ENCODE measurements at places on chromosomes 2 and 18. TPM values are rescaled to one million over a fixed set of nuclear protein-coding genes. Genes with fewer than 3 reads are reported as not detected.

DNA sequence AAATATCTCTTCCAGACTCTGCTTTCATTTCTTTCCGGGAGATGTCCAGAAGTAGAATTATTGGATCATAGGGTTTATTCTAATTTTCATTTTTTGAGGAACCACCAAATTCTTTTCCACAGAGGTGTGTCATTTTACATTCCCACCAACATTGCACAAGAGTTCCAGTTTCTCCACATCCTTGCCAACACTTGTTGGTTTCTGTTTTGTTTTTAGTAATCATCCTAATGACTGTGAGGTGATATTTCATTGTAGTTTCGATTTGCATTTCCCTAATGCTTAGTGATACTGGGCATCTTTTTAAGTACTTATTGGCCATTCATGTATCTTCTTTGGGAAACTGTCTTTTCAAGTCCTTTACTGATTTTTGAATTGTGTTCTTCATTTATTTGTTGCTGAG lies 513.1 kb downstream of the PARD3B start:
- DNase-seq = no peak
- no peaks in the 10 kb centered on the region for H3K4me1 ChIP-seq
- no peak overlapping the region for H3K4me3 ChIP-seq
- no peak overlapping the region for H3K27ac ChIP-seq
- no peaks in the 10 kb centered on the region for H3K27me3 ChIP-seq

- H3K4me3 ChIP-seq = no peak overlapping the region
- no peaks in the 10 kb centered on the region for H3K27me3 ChIP-seq
- H3K27ac ChIP-seq = no peak overlapping the region
- no peak for DNase-seq
- no peaks in the 10 kb centered on the region for H3K36me3 ChIP-seq
These were observed 38.0 kb downstream of the HJURP start for GRCh38 chr2:233816334-233816733.

CGREF1 gene
- 3.7 TPM for total RNA-seq

L3MBTL4 gene
- total RNA-seq = 15.2 TPM

DNA sequence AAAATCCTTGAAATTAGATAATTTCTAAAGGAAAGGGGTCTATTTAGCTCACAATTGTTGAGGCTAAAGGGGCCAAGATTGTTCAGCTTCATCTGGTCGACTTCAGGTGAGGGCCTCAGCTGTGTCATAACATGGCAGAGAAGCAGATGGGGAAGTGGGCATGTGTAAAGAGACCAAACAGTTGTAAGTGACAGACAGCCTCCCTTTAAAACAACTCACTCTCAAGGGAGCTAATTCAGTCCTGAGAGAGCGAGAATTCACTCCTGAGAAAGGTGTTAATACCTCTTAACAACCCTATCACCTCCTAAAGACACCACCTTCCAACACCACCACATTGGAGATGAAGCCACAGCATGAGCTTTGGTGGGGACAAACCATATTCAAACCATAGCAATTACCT lies 62.4 kb downstream of the KCMF1 start:
- H3K27me3 ChIP-seq = no peaks in the 10 kb centered on the region
- H3K4me3 ChIP-seq = no peak overlapping the region
- no peaks in the 10 kb centered on the region for H3K4me1 ChIP-seq
- no peaks in the 10 kb centered on the region for H3K36me3 ChIP-seq
- no peak for DNase-seq

- no peaks in the 10 kb centered on the region for H3K4me1 ChIP-seq
- H3K27me3 ChIP-seq = no peaks in the 10 kb centered on the region
- no peak for DNase-seq
- H3K36me3 ChIP-seq = no peaks in the 10 kb centered on the region
- no peak overlapping the region for H3K4me3 ChIP-seq
- H3K27ac ChIP-seq = no peak overlapping the region
These were observed 10.3 kb downstream of the CNRIP1 start for GRCh38 chr2:68309426-68309825.

DNA sequence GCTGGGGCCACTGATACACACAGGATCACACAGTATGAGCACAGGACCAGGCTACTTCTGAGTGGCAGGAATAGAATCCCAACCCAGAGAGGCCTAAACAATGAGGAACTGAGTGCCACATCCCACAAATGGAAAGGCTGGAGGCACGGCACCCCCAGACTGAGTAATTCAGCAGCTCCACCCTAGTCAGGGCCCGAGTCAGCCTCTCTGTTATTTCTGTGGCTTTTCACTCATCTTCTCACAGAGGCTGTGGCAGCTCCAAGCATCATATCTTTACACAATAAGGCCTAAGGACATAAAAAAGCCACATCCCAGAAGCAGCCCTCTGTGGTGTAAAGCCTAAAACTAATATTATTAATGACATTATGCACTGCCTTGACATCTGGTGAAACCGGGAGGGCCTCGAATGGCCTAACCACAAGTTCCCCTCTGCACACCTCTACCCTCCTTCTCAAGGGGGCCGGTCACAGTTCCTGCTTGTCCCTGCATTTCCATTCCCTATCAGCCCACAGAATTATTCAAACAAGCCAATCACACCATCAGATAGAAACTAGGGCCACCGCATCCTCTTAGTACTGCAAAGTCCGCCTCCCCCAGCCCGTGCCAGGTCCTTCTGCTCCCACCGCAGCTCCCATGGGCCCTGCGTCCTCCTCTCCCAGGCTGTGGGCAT lies 12.5 kb upstream of the MAL start:
- no peak overlapping the region for H3K27ac ChIP-seq
- DNase-seq = no peak
- H3K36me3 ChIP-seq = no peaks in the 10 kb centered on the region

DNA sequence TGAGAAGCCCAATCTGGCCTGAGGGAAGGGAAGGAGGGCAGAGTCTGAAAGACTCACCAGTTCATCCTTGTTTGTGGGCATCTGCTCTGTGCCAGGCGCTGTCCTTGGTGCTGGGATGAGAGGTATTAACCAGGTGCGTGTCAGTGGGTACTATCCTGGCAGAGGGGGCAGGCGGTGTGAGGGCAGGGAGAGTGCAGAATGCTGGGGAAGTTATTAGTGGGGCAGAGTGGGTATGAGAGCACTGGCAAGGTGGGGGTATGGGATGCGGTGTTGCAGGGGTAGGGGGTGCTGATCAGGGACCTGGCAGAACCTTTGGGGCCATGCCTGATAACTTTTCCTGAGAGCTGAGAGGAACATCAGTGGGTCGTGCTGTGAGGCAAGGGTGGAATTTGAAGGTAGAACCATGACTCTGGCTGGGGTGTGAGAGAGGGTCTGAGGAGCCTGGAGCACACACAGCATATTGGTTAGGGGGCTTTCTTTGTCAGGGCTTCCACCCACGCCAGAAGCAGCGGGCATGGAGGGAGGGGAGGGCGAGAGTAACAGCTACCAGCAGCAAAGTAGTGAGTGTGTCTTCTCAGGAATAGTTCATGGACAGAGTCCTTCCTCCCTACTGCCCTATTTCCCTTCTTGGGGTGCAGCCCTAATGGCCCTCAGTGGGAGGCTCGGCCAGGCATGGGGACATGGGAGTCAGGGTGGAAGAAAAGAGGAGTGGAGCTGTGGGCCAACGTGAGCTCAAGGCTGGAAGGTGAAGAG lies 290.7 kb downstream of the CYP26B1 start:
- H3K4me1 ChIP-seq = no peaks in the 10 kb centered on the region
- no peak overlapping the region for H3K4me3 ChIP-seq
- H3K36me3 ChIP-seq = no peaks in the 10 kb centered on the region
- H3K27me3 ChIP-seq = no peaks in the 10 kb centered on the region

DNA sequence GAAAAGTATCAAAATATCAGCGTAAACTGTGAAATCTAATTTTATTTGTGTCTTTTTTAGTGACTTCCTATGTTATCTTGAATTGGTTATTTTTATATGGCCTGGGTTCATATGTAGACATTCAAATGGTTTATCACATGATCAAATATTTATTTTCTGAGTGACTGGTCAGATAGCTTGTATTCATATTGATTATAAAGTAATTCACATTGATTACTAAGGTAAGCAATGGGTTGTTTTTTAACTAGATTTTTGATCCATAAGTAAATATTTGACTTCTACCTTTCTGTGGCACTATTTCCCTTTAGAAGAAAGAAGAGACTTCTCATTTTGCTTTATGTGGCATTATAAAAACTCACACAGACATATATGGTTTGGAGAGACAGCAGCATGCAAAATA lies 260.5 kb downstream of the TCF4 start:
- DNase-seq = no peak
- no peaks in the 10 kb centered on the region for H3K4me1 ChIP-seq
- no peaks in the 10 kb centered on the region for H3K36me3 ChIP-seq
- H3K27me3 ChIP-seq = no peaks in the 10 kb centered on the region

BOD1L2 gene
- total RNA-seq = not detected

DNA sequence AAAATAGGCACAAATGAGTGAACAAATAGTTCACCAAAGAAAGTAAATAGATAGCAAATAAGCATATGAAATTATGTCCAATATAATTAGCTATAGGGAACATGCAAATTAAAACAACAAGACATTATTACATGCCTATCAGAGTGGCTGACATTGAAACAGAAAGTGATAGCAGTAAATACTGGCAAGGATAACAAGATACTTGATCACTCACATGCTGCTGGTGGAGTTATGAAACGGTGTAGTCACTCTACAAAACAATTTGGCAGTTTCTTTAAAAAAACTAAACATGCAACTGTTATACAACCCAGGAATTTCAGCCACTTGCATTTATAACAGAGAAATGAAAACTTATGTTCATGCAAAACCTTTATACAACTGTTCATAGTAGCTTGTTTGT lies 439.2 kb upstream of the ACVR2A start:
- H3K27me3 ChIP-seq = no peaks in the 10 kb centered on the region
- no peak overlapping the region for H3K4me3 ChIP-seq
- H3K36me3 ChIP-seq = no peaks in the 10 kb centered on the region
- H3K4me1 ChIP-seq = no peaks in the 10 kb centered on the region
- no peak for DNase-seq

DNA sequence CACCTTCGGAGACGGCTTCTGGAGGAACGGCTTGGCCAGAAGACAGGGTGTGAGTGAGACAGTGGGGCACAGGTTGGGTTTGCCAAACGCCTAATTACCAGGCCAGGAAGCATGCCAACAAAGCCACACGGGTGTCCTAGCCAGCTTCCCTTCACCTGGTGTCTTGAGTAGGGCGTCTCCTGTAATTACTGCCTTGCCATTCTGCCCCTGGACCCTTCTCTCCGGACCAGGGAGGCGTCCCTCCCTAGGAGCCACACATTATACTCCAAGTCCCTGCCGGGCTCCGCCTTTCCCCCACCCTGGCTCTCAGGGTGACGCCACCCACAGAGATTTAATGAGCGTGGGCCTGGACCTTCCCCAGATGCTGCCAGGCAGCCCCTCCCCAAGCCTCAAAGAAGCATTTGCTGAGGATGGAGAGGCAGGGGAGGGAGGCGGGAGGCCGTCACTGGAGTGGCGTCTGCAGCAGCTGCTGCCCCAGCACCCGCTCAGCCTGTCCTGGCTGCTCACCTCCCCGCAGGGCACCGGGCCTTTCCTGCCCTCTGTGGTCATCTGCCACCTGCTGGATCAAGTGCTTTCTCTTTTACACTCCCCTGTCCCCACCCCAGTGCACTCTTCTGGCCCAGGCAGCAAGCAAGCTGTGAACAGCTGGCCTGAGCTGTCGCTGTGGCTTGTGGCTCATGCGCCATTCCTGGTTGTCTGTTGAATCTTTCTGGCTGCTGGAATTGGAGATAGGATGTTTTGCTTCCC lies 20.7 kb downstream of the FOSL2 start:
- peaks cover 52% of the 10 kb centered on the region for H3K36me3 ChIP-seq
- no peak overlapping the region for H3K4me3 ChIP-seq
- no peaks in the 10 kb centered on the region for H3K27me3 ChIP-seq
- H3K27ac ChIP-seq = no peak overlapping the region
- no peaks in the 10 kb centered on the region for H3K4me1 ChIP-seq
- DNase-seq = no peak

DNA sequence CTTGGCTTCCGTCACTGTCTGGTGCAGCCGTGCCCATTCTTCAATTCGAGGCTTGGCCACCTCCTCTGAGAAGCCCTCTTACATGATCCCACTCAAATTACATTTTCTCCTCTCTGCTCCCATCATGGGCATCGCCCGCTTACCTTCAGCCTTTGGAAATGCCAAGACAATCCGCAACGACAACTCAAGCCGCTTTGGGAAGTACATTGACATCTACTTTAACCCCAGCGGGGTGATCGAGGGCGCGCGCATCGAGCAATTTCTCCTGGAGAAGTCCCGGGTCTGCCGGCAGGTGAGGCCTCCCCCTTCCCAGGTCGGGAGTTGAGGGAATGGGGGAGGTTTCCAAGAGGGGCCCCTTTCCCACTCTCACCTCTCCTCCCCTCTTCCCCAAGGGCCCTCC lies 38.3 kb downstream of the MYO7B start:
- no peaks in the 10 kb centered on the region for H3K4me1 ChIP-seq
- no peak for DNase-seq
- H3K4me3 ChIP-seq = no peak overlapping the region
- no peak overlapping the region for H3K27ac ChIP-seq
- peaks cover 5% of the 10 kb centered on the region for H3K36me3 ChIP-seq

GRCh38 chr18:62506495-62507143 lies 16.2 kb upstream of the ZCCHC2 start:
- H3K27me3 ChIP-seq = no peaks in the 10 kb centered on the region
- H3K27ac ChIP-seq = peak overlapping the region; percentile 45
- H3K4me1 ChIP-seq = peaks cover 7% of the 10 kb centered on the region
- peak overlapping the region; percentile 81 for H3K4me3 ChIP-seq

DNA sequence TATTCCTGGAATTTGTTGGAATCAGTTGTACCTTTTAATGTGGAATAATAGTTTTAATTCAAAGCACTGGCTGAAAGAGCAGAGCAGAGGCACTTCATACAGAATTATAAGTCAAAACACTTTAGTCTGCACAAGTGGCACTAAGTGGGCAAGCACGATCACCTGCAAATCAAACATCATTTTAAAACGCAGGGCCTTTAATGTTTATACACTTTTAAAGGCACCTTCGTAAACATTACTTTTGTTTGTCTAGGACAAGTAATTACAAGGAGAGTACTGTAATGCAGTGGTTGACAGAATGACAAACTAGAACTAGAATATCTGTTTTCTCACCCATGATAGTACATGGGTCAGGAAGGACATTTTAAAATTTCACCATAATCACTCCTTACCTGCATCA lies 36.4 kb downstream of the LANCL1 start:
- H3K4me1 ChIP-seq = no peaks in the 10 kb centered on the region
- no peak for DNase-seq
- peaks cover 13% of the 10 kb centered on the region for H3K36me3 ChIP-seq
- H3K27me3 ChIP-seq = no peaks in the 10 kb centered on the region

ST6GAL2 gene
- 1.2 TPM for total RNA-seq

GRCh38 chr2:203813684-203814083 lies 53.9 kb upstream of the CTLA4 start:
- no peaks in the 10 kb centered on the region for H3K27me3 ChIP-seq
- H3K36me3 ChIP-seq = no peaks in the 10 kb centered on the region
- no peak for DNase-seq
- no peak overlapping the region for H3K4me3 ChIP-seq
- peaks cover 2% of the 10 kb centered on the region for H3K4me1 ChIP-seq

IL1RL1 gene
- total RNA-seq = 32.3 TPM

- H3K27ac ChIP-seq = no peak overlapping the region
- DNase-seq = no peak
- no peaks in the 10 kb centered on the region for H3K27me3 ChIP-seq
- H3K4me1 ChIP-seq = no peaks in the 10 kb centered on the region
- no peak overlapping the region for H3K4me3 ChIP-seq
- no peaks in the 10 kb centered on the region for H3K36me3 ChIP-seq
These were observed 7.1 kb downstream of the CATIP start for GRCh38 chr2:218363736-218364135.

FAM117B gene
- total RNA-seq = 14.8 TPM

Data from kidney (tissue), 22 donors.